ENCODE measurements at places on chromosomes 12 and 14. TPM values are rescaled to one million over a fixed set of nuclear protein-coding genes. Genes with fewer than 3 reads are reported as not detected.

The DCTN2 gene
- total RNA-seq = 100.0 TPM

The TCL1B gene
- not detected for total RNA-seq

The B4GALNT1 gene
- total RNA-seq = 14.5 TPM

The OTX2 gene
- not detected for total RNA-seq

The DCP1B gene
- 9.0 TPM for total RNA-seq

The ARL1 gene
- total RNA-seq = 207 TPM

The CDK2 gene
- 20.2 TPM for total RNA-seq

The SLC17A8 gene
- not detected for total RNA-seq

The RNASE3 gene
- not detected for total RNA-seq

The GRIN2B gene
- total RNA-seq = not detected

The NPAS3 gene
- total RNA-seq = 0.76 TPM

The PAPLN gene
- 3.2 TPM for total RNA-seq

The ASCL1 gene
- total RNA-seq = not detected

The TSPAN19 gene
- not detected for total RNA-seq

The TAS2R30 gene
- total RNA-seq = 7.5 TPM

The TRIM9 gene
- total RNA-seq = 0.73 TPM

The PARPBP gene
- total RNA-seq = 5.1 TPM

The ZDHHC22 gene
- not detected for total RNA-seq

The GUCY2C gene
- total RNA-seq = not detected

The TAS2R8 gene
- total RNA-seq = not detected

The SSPN gene
- 30.8 TPM for total RNA-seq

The SYT1 gene
- total RNA-seq = 25.2 TPM

The MAP3K9 gene
- total RNA-seq = 0.07 TPM

The TSPAN11 gene
- 0.13 TPM for total RNA-seq

The ACRBP gene
- total RNA-seq = 0.26 TPM

The FRS2 gene
- 43.1 TPM for total RNA-seq

The ABCC9 gene
- total RNA-seq = 46.0 TPM

The TMEM132D gene
- total RNA-seq = not detected

The TBC1D30 gene
- total RNA-seq = 0.33 TPM

The NFATC4 gene
- 76.4 TPM for total RNA-seq

The MAP1LC3B2 gene
- total RNA-seq = 0.52 TPM

The TUNAR gene
- not detected for total RNA-seq

The MGP gene
- total RNA-seq = 251 TPM

The SLC7A8 gene
- total RNA-seq = 8.0 TPM

The PSME1 gene
- total RNA-seq = 96.2 TPM

The ZBTB42 gene
- 5.8 TPM for total RNA-seq

The BCL11B gene
- under 0.01 TPM for total RNA-seq

The HSPB8 gene
- 33.8 TPM for total RNA-seq

The IFI27 gene
- total RNA-seq = 10.9 TPM

Data from smooth muscle cell of the pulmonary artery (primary cell).